Mesenteric fat pad (tissue), 1 donor: ENCODE measurements at places on chromosomes 12 and 14.

GRCh38 chr14:71625891-71626701, 306.1 kb upstream of the RGS6 start:
- DNase-seq: no peak

- DNase-seq: no peak
These were observed 46.6 kb upstream of the LTBP2 start for GRCh38 chr14:74658535-74659131.

GRCh38 chr14:75175677-75176141, 703 bp downstream of the TMED10 start:
- DNase-seq: no peak

DNA sequence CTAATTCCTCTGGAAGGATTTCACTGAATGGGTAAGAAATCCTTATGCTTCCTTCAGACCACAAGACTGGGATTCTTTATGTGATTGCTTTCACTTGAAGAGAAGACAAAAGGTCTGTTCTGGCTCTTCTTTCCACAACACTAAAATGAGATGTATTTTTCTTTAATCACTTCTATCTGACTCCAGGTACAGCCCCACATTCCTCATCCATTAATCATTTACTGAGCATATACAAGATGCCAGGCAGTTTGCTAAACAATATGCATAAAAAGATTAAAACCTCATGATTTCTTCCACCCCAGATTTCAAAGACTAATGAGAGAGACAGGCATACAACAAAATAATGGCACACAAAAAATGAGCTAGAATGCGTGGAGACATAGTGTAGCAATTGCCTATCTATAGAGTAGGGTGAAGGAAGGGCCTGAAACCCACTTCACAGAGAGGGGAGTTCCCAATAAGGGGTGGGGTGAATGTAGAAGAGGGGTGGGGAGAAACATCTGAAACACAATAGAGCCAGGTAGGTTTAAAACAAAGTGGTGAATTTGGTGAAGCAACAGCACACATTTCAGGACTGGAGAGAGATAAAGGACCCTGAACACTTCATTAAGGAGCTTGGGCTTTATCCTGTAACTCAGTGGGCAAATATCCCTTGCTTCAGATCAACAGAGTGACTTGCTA, 65.1 kb upstream of the PRB2 start:
- no peak for DNase-seq

DNA sequence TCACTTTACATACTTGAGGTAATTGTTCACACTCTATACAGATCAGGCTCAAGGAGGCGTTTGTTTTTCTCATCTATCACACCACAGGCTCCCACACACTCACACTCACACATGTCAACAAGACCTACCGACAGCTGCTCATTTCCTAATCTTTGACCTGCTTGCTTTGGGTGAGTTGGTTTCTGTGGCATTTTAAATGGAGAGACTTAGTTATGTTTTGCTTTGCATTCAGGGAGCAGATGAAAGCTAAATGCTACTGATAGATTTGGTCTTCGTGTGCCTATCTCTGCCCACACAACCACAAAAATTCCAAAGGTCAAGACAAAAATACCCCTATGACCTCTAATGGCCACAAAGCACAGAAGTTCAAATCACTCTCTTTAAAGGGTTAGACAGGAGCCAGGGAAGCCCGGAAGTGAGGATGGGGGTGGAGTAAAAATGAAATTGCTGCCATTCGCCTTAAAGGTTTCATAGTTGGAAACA, 203.5 kb upstream of the G2E3 start:
- DNase-seq: no peak

DNA sequence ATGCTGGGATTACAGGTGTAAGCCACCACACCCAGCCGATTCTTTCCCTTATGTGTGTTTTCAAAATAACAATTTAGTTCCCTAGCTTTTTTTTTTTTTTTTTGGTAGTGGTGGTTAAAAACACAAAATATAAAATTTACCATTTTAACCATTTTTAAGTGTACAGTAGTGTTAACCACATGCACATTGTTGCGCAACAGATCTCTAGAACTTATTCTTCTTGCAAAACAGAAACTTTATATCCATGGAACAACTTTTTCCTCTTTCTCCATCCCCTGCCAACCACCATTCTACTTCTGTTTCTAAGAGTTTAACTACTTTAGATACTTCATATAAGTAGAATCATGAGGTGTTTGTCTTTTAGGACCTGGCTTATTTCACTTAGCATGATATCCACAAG, 1.1 kb upstream of the NDUFA12 start:
- no peak for DNase-seq

DNA sequence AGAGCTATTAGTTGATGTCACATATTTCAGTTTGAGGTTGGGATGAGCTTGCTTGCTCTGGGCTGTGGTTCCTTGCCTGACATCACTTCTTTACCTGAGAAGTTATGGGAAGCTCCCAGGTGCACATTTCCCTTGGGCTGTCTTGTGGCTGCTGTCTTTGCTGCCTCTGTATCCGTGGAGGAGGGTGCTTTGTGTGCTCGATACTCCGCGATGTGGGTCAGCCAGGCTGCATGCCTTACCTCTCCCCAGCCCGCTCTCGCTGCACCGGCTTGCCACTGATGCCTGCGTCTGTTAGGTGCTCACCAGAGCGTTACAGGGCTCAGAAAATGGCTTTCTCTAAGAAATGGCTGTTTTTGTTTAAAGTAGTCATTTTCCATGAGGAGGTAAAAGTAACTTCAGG, 19.6 kb downstream of the PELI2 start:
- DNase-seq: no peak

- DNase-seq: no peak
These were observed 24.6 kb upstream of the KLRD1 start for GRCh38 chr12:10283027-10283426.

DNA sequence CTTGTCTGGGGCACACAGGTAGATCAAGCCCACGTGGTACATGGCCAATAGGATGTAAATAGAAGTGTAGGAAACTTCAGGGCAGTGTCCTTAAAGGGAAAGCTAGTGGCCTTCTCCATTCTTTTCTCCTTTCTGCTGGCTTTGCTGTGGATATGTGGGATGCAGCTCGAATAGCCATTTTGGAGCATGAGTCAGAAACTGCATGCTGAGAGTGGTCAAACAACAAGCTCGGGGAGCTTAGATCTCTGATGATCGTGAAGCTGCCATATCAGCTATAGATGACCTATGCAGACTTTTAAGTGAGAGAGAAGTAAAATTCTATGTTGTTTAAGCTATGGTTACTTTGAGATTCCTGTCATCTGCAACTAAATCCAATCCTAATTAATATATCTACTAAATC, 241.3 kb upstream of the DAAM1 start:
- no peak for DNase-seq
